ENCODE measurements at places on chromosomes 5 and 9. TPM values are rescaled to one million over a fixed set of nuclear protein-coding genes. Genes with fewer than 3 reads are reported as not detected.

DNA sequence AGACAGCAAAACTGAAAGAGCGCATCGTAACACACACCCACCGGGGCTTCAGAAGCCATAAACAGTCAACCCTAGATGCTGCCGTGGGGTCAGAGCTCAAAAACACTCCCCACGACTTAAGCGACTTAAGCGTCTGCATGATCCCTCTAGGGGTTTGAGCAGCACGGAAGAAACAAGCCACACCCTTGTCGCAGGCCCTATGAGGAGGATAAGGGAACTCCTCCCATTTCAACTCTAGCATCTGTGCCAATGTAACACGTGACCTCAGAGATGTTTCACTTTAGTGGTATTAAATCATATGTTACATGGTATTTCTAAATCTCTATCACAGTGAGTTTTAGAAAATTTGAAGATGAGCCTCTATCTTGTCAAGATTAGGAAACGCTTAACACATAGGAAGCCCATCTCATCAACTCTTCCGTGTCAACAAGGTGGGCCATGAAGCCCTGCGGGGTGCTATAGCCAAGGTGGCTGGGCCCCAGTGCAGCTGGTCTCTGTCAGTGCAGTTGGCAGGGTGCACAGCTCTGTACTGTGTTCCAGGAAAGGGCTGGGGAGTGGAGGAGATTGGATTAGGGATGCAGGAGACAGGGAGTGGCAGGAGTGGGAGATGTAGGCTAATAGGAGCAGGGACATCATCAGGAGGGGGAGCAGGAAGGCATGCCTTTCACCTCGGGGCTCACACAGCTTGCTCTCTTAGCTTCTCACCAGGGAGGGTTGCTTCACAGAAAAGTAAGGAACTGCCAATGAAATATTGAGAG, 33.1 kb downstream of the ZCCHC9 start:
- no peak for DNase-seq

DNA sequence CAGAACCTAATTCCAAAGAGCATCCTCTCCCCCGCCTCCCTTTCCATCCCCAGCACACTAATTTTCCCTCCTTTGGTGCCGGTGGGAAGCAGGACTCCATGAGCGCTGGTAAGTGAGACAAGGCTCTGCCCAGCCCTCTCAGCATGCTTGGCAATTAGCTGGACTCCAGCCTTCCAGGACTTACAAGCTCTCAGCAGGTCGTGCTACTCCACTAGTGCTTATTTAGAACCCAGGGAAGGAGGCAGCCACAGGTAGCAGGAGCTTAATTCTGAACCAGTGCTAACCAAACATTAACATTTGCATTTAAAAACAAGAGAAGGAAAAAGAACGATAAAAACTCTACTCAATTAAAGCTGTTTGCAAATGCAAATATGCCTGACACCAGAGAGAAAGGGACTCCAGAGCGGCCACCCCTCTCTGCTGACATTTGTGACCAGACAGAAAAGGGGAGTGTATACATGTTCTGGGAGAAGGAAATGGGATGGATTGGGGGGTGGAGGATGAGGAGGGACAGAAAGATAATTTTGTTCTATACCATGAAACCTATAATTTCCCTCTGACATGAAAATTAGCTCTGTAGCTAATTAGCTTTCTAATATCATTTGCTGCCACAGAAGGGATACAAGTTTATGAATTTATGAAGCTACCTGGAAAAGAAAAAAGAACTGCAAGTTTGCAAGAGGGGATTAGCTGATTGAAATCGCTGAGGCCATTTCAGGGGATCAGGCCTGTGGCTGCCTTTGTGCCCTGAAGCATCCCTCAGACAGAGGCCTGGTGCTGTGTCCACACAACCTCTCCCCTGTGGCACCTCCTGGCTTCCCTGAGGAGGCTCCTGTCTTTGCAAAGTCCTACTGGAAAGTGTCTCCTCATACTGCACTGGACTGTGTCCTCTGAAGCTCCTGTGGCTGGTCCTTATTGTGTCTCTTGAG, 266.3 kb downstream of the SEC61B start:
- no peak for DNase-seq

- no peak for DNase-seq
These were observed 77.7 kb upstream of the IL17B start for GRCh38 chr5:149456597-149457392.

DNA sequence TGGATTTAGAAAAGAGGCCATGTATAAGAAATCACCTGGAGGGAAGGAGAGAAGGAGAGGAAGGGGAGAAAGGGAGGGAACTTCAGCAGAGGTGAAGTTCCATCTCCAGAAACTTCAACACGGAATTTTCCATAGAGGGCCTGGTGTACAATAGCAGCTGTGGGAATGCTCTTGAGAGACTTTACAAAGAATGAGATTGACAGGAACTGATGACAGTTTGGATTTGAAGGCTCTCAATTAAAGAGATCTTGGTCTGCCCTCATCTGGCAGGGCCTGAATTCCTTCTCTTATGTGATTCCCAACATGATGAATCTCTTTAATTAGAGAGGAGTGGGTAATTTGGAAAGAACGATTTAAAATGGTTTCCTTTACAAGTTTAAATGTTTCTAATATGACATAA, 143.5 kb downstream of the MLLT3 start:
- no peak for DNase-seq

DNA sequence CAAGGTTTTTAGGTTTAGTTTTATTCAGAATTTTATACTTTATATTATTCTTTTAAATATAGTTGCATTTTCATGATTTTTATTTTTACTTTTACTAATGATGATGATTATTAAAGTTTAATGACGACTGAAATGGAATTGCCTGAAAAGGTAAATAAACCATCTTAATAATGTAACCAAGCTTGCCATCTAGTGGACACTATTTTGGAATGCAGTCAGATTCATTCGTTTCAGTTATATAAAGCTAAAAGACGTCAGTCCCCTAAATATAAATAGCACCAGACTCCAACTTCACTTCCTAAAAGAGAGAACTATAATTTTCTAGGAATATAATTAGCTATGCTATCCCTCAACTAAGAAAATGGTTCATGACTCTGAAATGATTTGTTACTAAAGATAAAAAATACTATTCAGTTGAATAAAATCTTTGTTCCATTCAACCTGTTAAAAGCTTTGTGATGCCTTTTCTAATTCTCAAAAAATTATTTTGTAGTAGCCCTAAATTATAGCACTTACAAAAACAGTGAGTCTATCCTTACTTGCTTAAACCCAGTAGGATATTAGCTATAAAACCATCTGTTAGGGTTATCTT, 19.9 kb downstream of the ABITRAM start:
- DNase-seq, result no peak

DNA sequence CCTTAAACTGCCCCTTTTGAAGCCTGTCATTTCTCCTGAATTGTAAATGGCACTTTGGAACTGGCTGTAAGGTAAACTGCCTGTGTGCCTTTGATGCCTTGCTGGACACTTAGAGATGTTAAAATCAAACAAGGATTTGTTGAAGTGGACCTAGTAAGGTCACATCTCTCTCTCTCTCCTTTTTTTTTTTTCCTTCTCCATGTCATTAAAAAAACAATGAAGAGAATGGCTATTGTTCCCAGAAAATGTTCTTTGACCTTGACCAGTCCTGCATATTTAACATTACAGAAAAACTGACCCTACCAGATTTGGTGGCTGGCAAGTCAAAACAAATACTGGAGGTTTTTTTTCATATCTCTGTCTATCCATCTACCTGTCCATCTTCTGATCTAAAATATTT, 2.9 kb upstream of the DAB2 start:
- DNase-seq, result no peak

DNA sequence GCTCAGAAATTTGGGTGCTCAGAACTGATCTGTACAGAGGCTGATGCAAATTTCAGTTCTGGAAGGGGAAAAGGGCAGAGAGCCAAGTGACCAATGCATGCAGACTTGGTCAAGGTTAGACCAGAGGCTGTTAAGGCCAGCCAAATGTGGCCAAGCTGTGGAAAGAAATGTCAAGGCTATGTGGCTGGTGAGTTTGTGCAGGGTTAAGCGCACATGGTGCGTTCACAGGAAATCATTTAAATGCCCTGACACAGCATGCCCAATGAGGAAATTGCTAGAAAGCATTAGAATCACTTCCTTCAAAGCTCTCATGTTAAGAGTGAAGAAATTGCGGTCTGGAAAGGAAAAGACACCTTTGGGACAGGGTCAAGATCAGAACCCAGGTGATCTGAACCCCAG, 58.0 kb downstream of the PTPN3 start:
- no peak for DNase-seq

GRCh38 chr5:67166460-67167285, 29.9 kb downstream of the CD180 start:
- DNase-seq, result no peak

DNA sequence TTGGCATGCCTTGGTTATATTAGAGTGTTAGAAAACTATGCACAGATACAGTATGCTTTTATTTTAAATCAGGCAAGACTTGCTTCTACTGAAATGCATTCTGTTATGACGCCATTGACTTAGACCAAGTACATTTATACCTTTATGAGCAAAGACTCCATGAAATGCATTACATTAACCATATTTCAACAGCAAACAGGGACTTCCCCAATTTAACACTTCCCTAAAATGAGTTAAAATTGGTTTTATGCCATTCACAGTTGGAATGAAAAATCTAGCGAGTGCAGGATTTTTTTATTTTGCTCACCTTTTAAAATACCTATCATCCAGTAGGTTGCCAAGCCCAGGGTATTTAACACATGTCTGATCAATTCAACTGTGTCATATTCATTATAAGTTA, 272.1 kb upstream of the IZUMO3 start:
- no peak for DNase-seq

DNA sequence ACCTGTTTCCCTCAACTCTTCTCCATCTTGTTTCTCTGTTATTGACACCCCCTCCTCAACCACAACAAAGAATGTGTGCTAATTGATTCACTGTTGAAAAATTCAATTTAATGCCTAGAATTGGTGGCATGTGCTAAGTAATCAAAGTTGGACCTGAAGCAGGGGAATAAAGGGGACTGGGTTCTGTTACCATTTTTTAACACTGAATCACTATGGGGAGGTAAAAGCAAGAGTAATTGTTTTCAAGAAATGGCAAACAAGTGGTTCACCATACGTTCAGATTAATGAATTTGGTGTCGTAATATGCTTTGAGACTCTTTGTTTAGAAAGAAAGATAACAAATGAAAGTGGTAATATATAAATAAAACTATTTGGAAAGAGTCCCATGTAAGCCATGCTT, 17.0 kb upstream of the SSBP2 start:
- DNase-seq, result no peak

DNA sequence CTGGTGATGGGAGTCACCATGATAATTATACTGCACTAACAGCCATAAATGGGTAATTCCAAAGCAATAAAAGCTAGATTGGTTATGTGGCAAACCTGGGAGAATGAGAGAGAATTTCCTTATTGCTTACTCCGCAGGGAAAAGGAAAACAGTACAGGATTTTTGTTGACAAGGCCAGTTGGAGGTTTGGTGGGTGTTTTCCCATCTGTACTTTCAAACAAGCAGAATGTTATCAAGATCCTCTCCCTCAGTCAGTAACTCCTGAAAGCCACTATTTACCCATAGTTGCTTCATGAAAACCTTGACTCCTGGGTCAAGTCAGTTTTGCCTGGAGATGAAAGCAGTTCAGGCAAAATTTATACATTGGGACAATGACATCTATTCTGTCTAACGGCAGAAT, 26.4 kb downstream of the IL9 start:
- no peak for DNase-seq

GRCh38 chr9:38025166-38025565, 43.9 kb downstream of the SHB start:
- no peak for DNase-seq

DNA sequence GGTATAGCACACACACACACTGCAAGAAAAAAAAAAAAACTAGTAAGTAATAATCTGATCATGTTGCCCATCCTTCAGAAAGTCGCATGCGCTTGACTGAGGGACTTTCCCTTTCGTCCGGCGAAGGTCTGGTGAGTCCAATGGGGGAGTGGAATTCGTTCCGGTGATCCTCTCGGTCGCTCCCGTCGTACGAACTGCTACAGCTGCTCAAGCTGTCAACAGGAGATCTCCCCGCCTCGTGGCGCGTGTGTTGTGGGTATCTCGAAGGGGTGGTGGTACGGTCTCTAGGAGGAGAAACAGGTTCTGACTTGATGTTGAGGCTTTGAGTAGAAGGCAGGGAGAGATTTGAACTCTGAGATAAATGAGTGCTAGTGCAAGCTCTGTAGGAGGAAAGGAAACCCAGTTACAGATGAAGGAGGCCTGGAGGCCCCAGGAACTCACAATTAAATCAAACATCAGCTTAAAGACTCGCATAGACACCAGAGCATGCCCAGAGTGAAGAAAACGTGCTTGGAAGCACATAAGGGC, 160.4 kb downstream of the MEF2C start:
- DNase-seq, result no peak

Gene LMBRD2
- polyA plus RNA-seq, result 14.2 TPM

Gene GPR21
- polyA plus RNA-seq, result 0.39 TPM

Gene FAM200C
- polyA plus RNA-seq, result 12.2 TPM

Gene CCNI2
- 0.57 TPM for polyA plus RNA-seq

Gene RNF183
- not detected for polyA plus RNA-seq

Gene CACFD1
- polyA plus RNA-seq, result 18.5 TPM
